ENCODE measurements at places on chromosomes 4 and X.

GRCh38 chr4:84799318-84799717, 167.2 kb downstream of the WDFY3 start:
- no peak for DNase-seq

- no peak for DNase-seq
Observed at GRCh38 chr4:1478766-1479355, 72.6 kb upstream of the NKX1-1 start.

- no peak for DNase-seq
Observed at GRCh38 chr4:156553659-156554058, 417.9 kb downstream of the PDGFC start.

- DNase-seq, result no peak
Observed at GRCh38 chrX:23898412-23898959, 9.3 kb downstream of the APOO start.

DNA sequence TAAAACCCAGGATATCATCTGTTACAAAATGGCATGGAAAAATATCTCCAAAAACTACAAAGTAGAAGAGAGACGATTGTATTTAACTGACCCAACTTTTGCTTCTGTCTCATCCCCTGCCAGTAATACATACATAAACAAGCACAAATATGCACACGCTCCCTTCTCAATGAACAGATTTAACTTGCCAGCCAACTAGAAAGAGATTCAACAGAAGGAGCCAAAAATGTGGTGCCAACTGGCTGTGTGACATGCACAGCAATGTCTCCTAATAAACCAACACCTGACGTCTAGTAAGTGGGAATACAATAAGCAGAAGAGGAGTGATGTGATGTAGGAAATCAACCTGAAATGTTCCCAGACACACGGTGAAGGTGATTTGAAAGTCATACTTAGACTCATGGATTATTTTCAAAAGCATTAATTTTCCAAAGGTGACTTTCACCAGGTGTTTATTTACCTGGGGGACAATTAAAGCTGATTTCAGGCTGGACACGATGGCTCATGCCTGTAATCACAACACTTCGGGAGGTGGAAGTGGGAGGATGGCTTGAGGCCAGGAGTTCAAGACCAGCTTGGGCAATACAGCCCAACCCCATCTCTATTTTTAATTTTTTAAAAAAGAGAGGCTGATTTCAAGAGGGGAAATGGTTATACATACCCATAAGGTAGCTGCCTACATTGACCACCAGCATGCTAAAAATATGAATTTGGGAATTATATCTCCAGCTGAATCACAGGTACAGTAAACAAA, 33.7 kb downstream of the SH3RF1 start:
- DNase-seq, result no peak

GRCh38 chr4:134708616-134709015, 507.0 kb upstream of the PABPC4L start:
- no peak for DNase-seq

GRCh38 chr4:93732509-93732908, 96.0 kb upstream of the ATOH1 start:
- DNase-seq, result no peak

- no peak for DNase-seq
Observed at GRCh38 chr4:184765473-184766340, 31.8 kb upstream of the CENPU start.

DNA sequence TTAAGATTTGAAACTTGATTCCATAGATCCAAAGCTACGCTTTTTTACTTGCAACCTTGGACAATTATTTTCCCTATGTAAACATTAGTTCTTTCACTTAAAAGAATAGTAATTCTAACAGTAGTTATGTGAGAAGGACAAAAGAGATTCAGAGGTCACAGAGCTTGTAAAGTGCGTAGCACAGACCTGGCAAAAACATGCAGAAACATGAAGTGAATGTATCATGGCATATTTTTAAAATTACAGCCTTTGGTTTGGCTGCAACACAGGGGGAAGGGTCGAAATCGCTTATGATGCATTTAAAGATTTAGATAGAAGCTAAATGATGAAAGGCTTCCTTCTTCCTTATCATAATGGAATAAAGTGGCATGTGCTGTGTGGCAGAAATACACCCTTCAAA, 1068.8 kb downstream of the ARAP2 start:
- no peak for DNase-seq

- DNase-seq, result no peak
Observed at GRCh38 chrX:111743316-111743715, 62.3 kb downstream of the ALG13 start.

All from T-helper 17 cell (primary cell).